ENCODE measurements at places on chromosomes 4 and X. TPM values are rescaled to one million over a fixed set of nuclear protein-coding genes. Genes with fewer than 3 reads are reported as not detected.

DNA sequence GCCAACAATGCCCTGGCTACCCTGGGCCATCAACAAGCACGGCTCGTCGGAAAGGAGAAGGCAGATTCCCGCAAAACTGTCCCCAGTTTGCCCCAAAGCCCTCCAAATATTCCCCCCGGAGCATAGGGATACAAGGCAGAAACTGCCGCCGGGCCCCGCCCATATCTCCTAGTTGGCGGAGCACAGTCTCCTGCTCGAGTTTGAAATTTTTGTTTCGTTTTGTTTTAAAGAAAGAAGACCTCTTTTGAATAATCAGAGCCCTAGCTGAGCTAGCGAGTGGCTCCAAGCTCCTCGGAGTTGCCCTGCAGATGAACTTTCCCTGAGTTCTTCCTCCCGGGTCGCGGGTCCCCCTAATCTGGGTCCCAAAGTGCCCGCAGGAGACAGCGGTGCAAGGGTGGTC, 138.1 kb upstream of the ZIC3 start:
- no peak for DNase-seq

GRCh38 chr4:37754410-37755185, 68.4 kb upstream of the RELL1 start:
- no peak for DNase-seq

DNA sequence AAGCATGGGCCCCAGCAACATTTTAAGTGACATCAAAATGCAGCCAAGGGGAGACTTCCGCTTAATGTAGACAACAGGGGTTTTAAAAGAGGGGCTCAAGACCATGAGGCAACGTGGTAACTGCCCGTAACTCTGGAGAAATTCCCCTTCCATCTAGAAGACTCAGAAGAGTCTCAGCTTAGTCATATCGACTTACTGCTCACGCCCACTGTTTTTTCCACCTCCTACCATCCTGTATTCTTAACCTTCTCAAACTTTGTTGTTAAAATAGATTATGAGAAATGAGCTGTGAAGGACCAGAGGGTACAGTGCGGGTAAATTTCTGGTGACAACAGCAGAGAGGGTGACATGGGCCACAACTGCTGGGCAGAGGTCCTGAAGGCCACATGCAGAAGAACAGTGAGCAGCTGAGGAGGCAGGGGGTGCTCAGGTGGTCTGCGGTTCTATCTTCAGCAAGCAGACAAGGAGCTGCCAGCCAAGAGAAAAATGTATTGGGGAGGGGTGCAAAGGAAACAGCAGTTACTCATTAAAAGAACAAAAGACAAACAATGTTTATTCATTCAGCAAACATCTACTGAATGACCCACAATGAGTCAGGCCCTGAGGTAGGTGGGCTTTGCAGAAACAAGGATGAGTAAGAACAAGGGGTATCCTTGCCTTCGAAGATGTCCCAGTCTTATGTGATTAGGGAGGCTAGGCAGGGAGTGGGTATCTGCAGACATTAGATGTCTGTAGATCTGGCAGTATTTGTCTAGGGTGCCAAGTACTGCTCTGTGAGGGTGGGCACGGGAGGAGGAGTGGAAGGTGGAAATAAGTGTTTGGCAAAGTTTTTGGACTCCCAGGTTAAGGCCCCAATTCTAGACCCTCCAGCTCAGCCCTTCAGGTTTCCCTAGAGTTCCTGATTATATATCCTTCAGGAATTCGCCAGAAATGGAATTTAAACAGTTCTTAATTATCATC, 175.3 kb downstream of the TSPAN5 start:
- DNase-seq: no peak

- no peak for DNase-seq
These were observed 13.3 kb upstream of the PJA1 start for GRCh38 chrX:69178592-69178991.

DNA sequence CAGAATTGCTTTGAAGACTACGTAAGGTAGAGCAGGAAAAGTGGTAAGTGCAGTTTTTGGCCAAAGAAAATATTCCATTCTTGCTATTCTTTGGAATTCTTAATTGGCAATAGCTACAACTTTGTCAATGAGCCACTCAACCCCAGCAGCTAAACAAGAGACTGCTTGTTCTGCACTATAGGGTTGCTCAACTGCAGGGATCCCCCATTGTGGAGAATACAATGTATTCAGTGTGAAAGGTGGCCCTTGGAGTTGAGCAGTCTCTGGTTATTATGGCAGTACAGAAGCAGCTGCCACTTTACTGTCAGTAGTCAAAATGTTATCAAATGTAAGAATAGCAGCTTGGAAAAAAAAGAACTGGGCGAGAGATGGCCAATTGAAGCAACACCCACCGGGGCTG, 808.7 kb downstream of the CENPC start:
- DNase-seq: no peak

- no peak for DNase-seq
These were observed 119.8 kb downstream of the ZNF330 start for GRCh38 chr4:141340458-141340857.

- no peak for DNase-seq
These were observed 291.8 kb upstream of the HAND2 start for GRCh38 chr4:173821876-173822275.

- no peak for DNase-seq
These were observed 108.3 kb upstream of the TAPT1 start for GRCh38 chr4:16334601-16335000.

DNA sequence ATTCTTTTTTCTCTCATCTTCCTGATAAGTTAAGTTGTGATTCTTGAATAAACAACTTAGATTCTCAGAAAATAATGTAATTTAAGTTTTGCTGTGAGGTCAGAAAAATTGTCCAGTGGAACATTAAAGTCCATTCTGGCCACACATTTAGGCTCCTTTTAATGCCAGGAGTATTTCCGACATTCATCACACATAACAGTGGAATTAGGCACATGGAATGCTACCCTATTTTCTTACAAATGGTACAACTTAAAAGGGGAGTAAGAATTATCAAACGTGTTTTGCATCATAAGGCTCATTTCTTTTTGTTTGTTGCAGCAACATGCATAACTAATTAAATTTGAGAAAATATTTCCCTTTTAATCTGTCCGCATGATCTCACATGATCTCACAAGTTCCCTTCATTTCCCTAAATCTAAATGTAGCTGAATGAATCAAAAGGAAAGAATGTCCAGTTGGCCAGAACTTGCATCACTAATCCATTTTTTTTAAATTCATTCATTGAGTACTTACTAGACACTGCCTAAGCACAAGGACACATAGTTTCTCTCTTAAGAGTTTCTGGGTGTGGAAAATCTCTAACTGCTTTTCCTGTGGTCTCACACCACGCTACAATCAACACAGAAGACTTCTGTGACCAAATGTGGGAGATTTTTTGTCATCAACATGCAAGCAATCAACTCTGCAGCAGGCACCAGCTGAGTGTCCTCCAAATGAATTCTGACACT, 22.0 kb downstream of the SPARCL1 start:
- DNase-seq: no peak

DNA sequence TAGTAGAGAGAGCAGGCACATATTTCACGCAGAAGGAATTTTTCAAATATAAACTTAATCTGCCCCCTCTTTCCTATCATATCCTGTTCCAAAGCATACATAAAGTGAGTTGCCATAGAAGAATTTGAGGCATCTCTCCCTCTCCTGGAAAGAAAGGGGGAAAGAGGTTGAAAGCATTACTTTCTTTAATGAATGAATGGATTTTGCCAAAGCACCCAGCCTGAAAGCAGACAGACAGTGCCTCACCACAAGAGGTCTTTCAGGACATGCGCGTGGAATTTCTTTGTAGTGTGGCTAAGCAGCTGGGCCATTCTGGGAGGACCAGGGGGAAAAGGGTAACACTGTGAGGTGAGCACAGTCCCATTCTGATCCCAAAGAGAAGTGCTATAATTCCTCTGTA, 651.4 kb downstream of the IQCM start:
- no peak for DNase-seq

DNA sequence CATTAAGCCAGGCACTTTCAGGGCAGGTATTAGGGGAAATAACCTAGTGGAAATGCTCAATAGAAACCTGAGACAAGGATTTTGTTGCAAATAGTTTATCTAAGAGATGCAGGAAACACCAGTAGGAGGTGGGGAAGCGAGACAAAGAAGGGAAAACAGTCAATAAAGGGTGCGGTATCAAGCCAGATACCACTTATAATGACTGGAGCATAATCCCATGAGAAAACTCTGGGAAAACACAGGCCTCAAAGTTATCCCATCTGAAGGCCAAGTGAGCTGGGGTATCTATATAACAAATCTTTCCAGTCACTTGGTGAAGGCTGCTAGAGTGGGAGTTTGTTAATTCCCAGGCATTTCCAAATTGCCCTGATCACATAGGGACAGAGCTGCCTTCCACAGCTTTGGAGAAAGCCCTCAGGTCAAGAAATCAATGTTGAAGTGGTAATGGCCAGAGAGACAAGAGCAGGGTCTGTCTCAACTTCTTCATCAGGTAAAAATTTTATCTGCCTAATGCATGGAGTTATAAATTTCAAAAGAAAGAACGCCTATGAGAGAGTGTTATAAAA, 9.8 kb upstream of the HMGB2 start:
- no peak for DNase-seq

GRCh38 chrX:140525448-140525847, 20.6 kb upstream of the SOX3 start:
- DNase-seq: no peak

The ZFP92 gene
- polyA plus RNA-seq: not detected

The F11 gene
- 0.54 TPM for polyA plus RNA-seq

The CFAP299 gene
- not detected for polyA plus RNA-seq
